ENCODE measurements at places on chromosomes 5 and 9. TPM values are rescaled to one million over a fixed set of nuclear protein-coding genes. Genes with fewer than 3 reads are reported as not detected.

- H3K4me1 ChIP-seq: no peaks in the 10 kb centered on the region
- H3K36me3 ChIP-seq: no peaks in the 10 kb centered on the region
- no peaks in the 10 kb centered on the region for H3K27me3 ChIP-seq
- no peak for DNase-seq
These were observed 24.7 kb downstream of the TBCA start for GRCh38 chr5:77751328-77752023.

DNA sequence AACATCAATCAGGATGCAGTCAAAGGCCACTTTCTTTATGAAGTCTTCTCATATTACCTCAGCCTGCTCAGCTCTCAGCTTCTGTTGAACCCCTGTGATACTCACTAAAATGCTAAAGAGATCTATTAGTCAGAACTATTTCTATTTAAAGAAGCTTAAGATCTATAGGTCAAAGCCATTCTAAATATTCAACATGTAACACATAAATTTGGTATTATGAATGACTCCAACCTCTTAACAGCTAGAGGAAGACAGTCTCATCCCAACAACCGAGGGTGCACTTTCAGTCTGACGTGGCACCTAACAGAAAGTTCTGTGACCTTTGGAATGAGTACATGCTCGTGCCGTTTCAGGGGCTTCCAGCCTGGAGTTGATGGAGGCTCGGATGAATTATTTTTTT is 301.5 kb upstream of the VLDLR start:
- H3K27me3 ChIP-seq: no peaks in the 10 kb centered on the region
- H3K4me3 ChIP-seq: no peak overlapping the region
- H3K36me3 ChIP-seq: no peaks in the 10 kb centered on the region
- no peaks in the 10 kb centered on the region for H3K4me1 ChIP-seq
- H3K27ac ChIP-seq: no peak overlapping the region
- DNase-seq: no peak

DNA sequence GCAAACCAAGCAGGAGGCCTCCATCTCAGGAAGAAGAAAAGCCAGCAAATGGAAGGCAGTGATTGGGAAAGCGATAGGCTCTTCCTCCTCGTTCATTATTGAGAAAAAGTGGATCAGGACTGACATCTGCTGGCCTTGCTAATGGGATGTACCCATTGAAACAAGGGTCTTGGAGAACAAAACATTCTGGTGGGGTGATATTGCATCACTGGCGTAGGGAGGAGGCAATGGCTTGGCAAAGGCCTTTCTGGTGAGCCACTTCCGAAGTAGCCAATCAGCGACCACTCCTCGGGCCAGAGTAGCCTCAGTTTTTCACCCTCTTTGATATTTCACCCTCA is 86.7 kb upstream of the NFIB start:
- peak; percentile 92 for DNase-seq
- peak overlapping the region; percentile 43 for H3K27ac ChIP-seq
- peaks cover 14% of the 10 kb centered on the region for H3K4me1 ChIP-seq
- H3K36me3 ChIP-seq: no peaks in the 10 kb centered on the region

DNA sequence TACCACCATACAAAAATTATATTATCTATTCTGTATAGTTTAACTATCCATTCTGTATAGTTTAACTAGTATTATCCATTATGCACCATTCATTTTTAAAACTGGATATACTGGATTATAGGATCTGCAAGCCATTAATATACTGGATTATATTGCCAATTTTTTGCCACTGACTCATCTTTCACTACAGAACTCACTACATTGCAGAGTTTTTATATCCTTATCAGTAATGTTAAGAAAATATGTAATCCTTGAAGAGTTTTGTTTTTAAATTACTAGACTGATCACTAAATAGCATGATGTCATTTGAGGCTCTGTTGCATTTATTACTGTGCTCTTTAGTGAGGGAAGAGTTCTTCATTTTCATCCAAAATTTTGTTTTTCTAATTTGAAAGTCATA is 109.8 kb upstream of the SNX2 start:
- H3K4me3 ChIP-seq: no peak overlapping the region
- no peaks in the 10 kb centered on the region for H3K36me3 ChIP-seq
- H3K27me3 ChIP-seq: no peaks in the 10 kb centered on the region

DNA sequence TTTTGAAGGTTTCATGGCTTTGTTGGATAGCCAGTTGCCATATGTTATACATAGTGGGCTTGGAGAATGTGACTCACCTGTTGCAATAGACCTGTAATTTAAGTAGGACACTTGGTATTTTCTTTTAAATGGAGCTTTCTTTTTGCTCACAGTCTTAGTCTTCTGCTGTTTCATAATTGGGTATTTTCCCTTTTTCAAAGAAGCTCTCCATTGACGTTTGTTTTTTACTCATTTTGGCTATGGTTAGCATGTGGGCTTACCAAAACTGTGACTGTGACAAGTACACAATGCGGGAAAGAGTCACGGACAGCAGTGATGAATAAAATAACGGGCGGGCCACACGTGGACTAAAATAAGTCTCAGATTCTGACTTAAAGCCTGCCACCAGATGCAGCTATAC is 23.2 kb upstream of the RNF20 start:
- DNase-seq: no peak
- no peaks in the 10 kb centered on the region for H3K36me3 ChIP-seq
- H3K4me1 ChIP-seq: peaks cover 5% of the 10 kb centered on the region
- no peaks in the 10 kb centered on the region for H3K27me3 ChIP-seq

DNA sequence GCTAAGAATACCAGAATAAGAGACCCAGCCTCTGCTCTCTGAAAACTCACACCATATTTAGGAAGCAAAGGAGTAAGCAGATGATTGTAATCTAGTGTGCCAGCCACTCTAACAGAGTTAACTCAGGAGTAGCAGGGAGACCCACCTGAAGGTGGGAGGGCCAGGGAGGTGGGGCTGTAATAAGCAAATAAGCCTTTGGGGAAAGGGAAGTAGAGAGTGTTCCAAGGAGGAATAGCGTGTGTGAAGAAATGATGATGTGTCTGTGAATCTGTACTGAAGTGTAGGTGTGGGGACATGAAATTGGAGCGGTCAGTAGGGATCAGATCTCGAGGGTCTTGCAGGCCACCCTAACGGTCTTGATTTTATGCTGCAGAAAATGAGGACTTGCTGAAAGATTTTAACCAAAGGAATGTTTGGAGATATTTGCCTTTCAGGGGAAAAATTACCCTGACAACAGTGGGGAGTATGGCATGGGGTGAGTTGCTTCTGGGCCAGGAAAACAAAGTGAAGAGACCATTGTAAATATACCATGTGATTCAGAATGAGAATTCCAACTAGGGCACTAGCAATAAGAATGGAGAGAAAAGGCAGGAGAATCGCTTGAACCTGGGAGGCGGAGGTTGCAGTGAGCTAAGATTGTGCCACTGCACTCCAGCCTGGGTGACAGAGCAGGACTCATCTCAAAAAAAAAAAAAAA is 44.1 kb upstream of the FSD1L start:
- H3K27me3 ChIP-seq: no peaks in the 10 kb centered on the region
- no peaks in the 10 kb centered on the region for H3K4me1 ChIP-seq
- no peaks in the 10 kb centered on the region for H3K36me3 ChIP-seq
- H3K4me3 ChIP-seq: no peak overlapping the region
- DNase-seq: no peak

DNA sequence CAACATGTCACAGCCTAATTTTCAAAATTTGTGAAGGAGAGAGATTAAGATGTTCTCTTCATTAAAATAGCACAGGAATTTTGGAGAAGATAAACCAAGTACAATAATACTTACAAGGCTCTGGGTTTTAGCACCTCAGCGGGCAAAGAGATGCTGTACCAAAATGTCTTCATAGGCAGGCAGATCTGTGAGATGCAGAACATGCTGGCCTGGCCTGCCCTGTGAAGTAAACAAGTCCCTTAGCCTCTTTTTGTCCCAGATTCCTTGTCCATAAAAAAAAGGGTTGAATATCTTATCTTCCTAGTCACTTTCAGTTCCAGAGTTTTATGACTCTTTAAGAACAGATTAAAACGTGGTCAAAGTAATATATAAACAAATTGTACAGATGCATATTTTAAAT is 53.0 kb upstream of the C6 start:
- peaks cover 3% of the 10 kb centered on the region for H3K4me1 ChIP-seq
- H3K27ac ChIP-seq: no peak overlapping the region
- no peaks in the 10 kb centered on the region for H3K36me3 ChIP-seq
- DNase-seq: no peak

DNA sequence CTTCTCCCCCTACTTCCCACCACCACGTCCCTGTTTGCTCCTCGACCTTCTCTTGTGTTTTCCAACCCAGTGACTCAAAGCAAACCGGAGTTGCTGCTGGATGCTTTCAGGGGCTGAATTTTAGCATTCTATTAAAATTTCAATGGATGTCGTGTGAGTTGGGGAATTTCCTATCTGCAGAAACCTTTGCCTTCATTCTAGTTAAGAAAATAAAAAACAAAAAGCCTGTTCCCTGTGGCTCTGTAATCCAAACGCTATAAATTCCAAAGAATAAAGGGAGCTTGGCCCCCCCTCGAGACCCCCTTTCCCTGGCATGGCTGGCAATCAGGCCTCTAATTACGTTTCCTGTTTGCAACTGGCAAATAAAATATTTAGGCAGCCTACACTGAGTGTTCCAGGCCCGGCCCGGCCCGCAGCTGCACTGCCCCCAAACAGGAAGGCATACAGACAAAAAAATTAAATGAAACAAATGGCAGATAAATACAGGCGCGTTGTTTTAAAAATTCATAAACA is 139.4 kb upstream of the PPP1R26 start:
- no peak overlapping the region for H3K27ac ChIP-seq
- H3K4me1 ChIP-seq: peaks cover 9% of the 10 kb centered on the region
- DNase-seq: no peak
- H3K36me3 ChIP-seq: no peaks in the 10 kb centered on the region
- no peak overlapping the region for H3K4me3 ChIP-seq

DNA sequence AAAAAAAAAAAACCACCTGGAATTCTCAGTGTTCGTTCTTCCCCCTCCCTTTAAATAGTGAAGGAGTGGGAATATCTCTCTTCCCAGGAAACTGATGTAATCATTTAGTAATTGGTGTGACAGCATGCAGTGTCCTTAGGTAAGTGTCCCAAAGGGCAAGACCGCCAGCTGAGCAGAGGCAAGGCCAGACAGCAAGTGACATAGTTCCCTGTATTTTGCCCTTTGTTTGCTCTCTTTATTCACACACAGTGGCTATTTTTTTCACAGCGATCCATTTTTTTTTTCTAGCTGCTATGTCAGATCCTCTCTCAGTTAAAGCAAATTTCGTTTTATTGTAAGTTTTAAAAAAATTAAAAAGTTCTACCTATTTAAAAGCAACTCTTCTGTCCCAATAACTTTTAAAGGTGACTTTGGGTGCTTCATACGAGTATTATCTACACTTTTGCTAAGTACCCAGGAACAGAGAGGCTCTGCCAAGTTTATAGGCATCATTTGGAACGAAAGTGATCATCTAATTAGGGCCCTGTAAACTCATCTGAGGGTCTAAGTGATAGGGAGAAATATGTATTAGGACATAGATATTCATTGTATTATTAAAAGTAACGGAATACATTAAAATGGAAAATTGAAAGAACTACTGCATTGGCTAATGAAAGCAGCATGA is 98.2 kb upstream of the ALDH1A1 start:
- no peak for DNase-seq
- no peak overlapping the region for H3K27ac ChIP-seq
- H3K36me3 ChIP-seq: no peaks in the 10 kb centered on the region
- H3K27me3 ChIP-seq: no peaks in the 10 kb centered on the region
- H3K4me3 ChIP-seq: no peak overlapping the region
- H3K4me1 ChIP-seq: no peaks in the 10 kb centered on the region

GRCh38 chr9:36320466-36320865 is 62.2 kb upstream of the GNE start:
- peaks cover 14% of the 10 kb centered on the region for H3K4me1 ChIP-seq
- no peak for DNase-seq
- H3K27me3 ChIP-seq: no peaks in the 10 kb centered on the region
- no peaks in the 10 kb centered on the region for H3K36me3 ChIP-seq
- no peak overlapping the region for H3K4me3 ChIP-seq

DNA sequence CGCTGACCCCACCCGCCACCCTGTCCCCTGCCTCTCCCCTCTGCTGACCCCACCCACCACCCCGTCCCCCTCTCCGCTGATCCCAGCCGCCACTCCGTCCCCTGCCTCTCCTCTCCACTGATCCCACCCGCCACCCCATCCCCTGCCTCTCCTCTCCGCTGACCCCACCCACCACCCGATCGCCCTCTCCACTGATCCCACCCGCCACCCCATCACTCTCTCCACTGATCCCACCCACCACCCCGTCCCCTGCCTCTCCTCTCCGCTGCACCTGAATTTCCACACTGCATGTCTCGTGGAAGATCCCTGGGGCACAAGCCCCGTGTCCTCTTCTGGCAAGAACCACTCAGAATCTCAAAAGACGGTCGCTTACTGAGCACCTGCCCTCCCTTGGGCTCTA is 53.4 kb upstream of the OLFM1 start:
- no peak overlapping the region for H3K27ac ChIP-seq
- no peaks in the 10 kb centered on the region for H3K36me3 ChIP-seq
- peaks cover 10% of the 10 kb centered on the region for H3K27me3 ChIP-seq
- no peak overlapping the region for H3K4me3 ChIP-seq

DNA sequence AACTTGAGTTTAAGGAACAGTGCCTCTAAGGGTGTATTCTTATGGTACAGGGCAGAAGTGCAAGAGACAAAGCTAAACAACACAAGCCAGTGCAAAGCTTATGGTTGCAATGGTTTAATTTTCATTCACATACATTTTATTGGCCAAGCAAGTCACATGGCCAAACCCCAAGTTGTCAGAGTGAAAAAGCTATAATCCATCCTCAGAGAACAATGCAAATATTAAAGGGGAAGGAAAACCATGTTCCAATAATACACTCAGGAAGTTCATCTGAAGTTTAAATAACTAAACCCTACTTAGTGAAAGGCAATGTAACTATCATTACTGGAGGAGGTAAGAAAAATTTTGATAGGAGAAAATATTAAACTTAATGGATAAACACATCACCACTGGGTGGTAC is 26.6 kb upstream of the TLR4 start:
- no peak overlapping the region for H3K27ac ChIP-seq
- no peaks in the 10 kb centered on the region for H3K4me1 ChIP-seq
- DNase-seq: peak; percentile 41
- no peak overlapping the region for H3K4me3 ChIP-seq
- H3K36me3 ChIP-seq: no peaks in the 10 kb centered on the region

C9orf153 gene
- 0.19 TPM for polyA plus RNA-seq

C6 gene
- polyA plus RNA-seq: not detected

LCN1 gene
- not detected for polyA plus RNA-seq

LCN12 gene
- polyA plus RNA-seq: 5.3 TPM

All from muscle of leg (tissue), 16 donors.